HL-60 (cell line): ENCODE measurements at places on chromosomes 3 and 15.

DNA sequence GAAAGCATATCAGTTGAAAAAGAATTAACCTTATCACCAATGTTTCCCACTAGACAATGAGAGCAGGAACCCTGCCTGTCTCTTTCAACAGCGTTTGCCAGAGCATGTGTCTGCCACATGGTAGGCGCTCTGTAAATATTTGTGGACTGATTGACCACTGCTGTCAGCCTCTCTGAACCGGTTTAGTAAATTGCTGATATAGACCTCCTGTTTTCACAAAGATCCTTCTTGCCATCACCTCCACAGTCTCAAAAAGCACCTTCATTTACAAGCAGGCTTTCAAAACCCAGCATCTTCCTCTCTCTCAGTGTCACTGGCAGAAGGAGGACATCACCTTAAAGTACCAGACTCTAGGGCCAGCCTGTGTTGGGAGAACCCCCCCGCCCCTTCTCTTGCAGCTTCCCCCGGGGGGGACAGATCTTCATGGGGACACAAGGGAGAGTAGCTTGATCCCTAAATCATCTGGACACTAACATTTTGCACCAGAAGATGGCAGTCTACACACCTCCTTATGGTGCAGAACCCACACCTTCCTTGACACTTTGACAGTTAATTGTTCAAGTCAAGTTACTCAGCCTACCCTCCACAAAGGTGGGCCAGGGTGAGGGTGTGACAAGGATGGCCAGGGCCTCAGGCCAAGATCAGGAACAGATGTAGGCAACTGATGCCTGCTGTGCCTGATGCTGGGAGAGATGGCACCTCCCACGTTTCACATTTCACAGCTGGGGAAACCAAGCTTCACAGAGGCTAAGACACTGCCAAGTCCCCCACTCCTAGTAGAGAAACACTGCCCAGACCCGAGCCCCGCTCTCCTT is 37.8 kb upstream of the USP3 start:
- peak; percentile 72 for DNase-seq

DNA sequence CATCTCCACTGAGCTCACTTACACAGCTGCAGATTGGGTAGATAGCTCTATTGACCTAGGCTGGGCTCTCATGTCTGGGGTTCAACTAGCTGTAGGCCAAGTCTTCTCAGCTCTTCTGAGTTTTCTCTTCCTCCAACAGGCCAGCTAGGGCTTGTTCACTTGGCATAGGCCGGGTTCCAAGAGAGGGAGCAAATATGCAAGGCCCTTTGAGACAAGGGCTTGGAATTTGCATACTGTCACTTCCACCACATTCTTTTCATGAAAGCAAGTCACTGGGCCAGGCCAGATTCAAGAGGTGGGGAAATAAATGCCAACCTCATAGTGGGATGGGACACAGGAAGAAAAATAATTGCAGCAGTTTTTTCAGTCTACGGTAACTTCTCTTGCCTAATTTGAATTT is 25.2 kb downstream of the PIGB start:
- DNase-seq, result no peak

DNA sequence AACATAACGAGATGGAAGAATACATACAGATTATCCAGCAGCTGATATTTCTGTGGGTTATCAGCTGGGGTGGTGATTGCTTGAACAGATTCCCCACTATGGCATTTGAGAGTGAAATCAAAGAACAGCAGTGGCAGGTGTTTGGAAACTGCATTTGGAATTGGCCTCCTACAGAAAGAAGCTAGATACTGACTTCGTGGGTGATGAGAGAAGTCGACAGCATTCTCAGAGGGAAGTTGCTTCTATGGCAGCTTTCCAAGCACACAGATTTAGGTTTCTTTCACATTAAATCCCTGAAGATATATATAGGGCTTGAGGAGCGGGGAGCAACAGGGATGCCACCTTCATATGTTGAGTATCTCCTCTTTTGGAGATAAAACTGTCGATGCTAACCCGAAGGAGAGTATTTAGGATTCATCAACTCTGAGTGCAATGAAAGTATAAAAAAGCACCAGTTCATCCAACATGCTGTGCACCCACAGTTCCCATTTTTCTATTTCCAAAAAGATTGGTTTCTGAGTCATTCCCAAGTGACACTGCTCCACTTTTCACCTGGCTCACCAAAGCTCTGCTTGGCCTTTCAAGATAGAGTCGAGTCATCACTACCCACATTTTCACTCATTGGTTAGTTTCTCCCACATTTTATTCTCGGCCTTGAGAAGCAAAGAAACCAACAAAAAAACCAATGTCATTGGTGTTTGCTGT is 579.8 kb upstream of the SUCLG2 start:
- no peak for DNase-seq

GRCh38 chr3:116029266-116029665 is 406.0 kb downstream of the GAP43 start:
- no peak for DNase-seq

- peak; percentile 38 for DNase-seq
Measured at GRCh38 chr3:129606636-129607390, at the start of gene PLXND1. PLXND1 (minus strand) TSS chr3:129606676; CDS start chr3:129606639, 37 bp downstream.

DNA sequence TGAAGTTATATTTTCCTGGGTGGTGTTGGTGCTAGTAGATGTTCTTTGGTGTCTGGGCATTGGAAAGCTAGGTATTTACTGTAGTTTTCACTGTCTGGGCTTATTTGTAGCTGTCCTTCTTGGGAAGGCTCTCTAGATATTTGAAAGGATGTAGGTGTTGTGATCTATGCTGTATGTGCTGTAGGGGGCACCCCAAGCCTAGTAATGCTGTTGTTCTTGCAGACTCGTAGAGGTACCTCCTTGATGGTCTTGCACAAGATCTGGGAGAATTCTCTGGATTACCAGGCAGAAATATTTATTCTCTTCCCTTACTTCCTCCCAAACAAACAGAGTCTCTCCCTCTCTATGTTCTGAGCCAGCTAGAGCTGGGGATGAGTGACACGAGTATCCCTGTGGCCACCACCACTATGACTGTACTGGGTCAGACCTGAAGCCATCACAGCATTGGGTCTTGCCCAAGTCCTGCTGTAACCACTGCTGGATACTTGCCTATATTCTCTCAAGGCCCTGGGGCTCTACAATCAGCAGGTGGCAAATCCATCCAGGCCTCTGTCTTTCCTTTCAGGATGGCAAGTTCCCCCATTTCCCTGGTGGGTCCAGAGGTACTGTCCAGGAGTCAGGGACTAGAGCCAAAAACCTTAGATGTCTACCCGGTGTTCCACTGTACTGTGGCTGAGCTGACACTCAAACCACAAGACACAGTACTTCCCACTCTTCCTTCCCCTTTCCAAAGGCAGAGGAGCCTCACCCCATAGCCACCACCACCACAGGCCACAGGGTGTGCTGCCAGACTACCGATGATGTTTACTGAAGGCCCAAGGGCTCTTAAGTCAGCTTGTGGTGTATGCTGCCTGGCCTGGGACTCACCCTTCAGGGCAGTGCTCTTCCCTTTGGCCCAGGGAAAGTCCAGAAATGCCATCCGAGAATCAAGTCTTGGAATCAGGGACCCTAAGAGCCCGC is 195.2 kb upstream of the DPPA4 start:
- DNase-seq, result peak; percentile 83

GRCh38 chr3:65810302-65810701 is 228.4 kb downstream of the MAGI1 start:
- DNase-seq, result no peak

GRCh38 chr15:61088675-61089074 is 140.4 kb downstream of the RORA start:
- DNase-seq, result no peak

DNA sequence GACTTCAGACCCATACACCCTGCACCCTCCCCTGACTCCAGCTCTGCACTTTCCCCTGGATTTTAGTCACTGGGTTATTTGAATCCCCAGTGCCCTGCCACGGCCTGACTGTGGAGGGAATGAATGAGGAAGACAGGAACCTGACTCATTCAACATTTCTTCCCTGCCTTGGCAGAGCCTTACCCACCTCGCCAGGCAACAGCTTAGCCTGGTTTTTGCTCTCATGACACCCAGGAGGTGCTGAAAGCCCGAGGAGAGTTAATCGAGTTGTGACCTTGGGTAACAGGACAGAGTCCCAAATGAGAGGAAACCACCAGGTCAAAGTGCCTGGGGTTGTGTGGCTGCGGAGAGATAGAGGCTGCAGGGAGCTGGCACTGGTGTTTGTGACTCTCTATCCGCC is 128.3 kb downstream of the SMAD6 start:
- DNase-seq, result no peak
